ENCODE measurements at places on chromosomes 6 and 20.

DNA sequence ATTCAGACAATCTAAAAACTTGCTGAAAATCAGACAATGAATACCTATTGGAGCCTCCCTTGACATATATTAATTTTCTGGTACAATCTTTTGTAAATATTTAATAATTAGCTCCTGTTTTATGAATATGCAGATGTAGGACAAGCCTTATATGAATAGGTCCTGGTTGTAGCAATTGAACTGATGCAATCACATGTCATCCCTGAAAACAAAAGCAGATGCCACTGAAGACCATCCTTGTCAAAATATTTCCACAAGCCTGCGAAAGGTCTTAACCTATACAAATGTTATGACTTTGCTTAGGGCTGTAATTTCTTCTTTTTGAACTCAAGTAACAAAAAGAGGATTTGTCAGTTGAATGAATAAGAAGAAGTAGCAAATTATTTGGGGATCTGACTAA lies 722.1 kb downstream of the EYS start:
- DNase-seq = no peak

DNA sequence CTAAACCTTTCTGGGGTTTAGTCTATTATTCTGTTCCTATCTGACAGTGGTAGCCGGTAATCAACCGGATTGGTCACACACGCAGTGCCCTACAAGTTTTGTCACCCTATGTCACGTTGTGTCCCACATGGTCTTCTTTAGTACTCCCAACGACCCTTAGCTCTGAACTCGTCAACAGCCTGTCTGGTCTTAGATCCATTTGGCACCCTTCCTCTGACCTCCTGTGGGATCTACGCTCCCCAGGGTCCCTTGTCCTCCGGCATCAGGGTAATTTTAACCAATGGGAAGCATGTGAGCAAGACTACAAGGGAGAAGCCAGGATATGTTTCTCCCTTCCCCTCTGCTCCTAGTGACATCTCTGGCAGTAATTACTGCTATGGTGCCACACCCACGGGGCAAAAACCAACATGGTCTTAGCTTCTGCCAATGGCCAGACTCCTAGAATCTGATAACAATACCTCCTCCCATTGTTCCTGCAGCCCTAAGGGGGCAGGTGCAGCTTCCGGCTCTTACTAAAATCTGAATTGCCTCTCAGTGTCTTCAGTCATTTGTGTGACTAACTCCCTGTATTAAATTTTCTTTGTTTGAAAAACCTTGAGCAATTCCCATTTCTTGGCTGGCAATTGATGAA lies 56.6 kb downstream of the MAFB start:
- DNase-seq = no peak

DNA sequence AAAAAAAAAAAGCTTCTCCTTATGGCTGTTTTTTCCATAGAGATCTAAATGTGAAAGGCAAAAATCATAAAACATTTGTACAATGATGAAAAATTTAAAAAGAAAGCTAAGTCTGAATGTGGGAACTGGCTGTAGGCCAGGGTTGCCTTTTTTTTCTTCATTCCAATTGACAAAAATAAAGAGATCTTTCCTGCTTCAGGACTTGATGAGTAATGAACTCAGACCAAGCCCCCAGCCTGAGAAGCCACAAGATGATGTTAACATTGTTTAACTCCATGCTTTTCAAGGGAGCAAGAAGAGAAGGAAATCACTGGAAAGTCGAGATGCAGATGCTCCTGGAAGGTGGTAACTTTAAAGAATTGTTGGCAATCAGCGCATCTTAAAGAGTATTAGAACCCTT lies 41.4 kb downstream of the TRMT6 start:
- no peak for DNase-seq

- DNase-seq = no peak
These were observed 21.9 kb downstream of the CD40 start for GRCh38 chr20:46139908-46140482.

GRCh38 chr6:142507065-142507464 lies 205.3 kb downstream of the ADGRG6 start:
- no peak for DNase-seq

GRCh38 chr6:4820704-4821276 lies 44.6 kb downstream of the CDYL start:
- DNase-seq = no peak

GRCh38 chr20:54548849-54549248 lies 73.5 kb downstream of the DOK5 start:
- DNase-seq = no peak

- no peak for DNase-seq
These were observed 50.4 kb upstream of the APCDD1L start for GRCh38 chr20:58565461-58566175.

GRCh38 chr6:148776321-148777308 lies 29.8 kb downstream of the UST start:
- no peak for DNase-seq

DNA sequence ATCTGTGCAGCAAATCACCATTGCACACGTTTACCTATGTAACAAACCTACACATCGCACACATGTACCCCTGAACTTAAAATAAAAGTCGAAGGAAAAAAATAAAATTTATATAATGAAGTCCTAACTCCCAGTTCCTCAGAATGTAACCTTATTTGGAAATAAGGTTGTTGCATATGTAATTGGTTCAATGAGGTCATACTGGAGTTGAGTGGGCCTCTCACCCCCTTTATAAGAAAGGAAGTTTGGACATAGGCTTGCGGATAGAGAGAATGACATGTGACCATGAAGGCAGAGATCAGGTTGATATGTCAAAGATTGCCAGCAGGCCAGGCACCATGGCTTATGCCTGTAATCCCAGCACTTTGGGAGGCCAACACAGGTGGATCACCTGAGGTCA lies 16.1 kb upstream of the ZBTB22 start:
- DNase-seq = no peak

DNA sequence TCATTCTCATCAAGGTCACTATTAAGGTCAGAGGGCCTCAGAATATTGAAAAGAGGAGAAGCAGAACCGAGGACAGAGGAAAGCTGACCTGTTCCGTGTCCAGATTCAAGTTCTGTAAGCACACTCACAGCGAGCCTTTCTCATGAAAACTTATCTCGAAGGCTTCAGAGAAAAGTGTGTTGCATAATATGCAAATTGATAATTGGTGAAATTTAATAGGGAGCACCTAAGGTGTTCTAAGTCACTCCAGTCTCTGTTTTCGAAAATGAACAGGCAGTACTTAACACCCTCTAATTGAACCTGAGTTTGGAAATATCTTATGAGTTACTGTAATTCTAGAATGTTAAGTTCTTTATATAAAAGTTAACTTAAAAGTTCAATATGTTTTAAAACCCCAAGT lies 181.2 kb upstream of the PDE10A start:
- no peak for DNase-seq

GRCh38 chr6:113425977-113426660 lies 431.0 kb upstream of the MARCKS start:
- DNase-seq = no peak

DNA sequence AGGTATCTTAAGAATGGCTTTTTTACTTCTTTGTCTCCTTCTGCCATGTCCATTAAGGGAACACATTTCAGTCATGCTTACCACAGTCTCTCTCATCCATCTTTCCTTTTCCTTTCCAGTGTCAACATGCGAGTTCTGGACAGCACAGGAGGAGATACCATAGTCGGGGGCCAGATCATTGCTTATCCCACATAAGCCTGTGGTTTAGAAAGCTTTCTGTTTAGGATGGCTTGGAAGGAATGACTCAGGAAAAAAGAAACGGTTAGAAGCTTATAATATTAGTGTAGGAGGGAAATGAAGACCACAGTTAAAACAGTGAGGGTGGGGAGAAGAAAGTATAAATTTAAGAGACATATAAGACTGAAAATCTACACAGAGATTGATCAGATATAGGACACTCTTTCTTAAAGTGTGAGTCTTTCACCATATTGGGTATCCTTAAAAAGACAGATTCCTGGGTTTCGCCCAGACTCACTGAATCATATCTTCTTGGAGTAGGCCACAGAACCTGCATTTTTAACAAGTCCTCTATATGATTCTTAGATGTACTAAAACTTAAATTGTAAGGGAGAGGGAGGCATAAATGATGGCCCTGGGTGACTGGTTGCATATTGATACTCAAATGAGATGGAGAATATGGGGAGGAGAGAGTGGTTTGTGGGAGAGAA lies 36.1 kb downstream of the DSE start:
- no peak for DNase-seq

- DNase-seq = no peak
These were observed 105.0 kb downstream of the FIG4 start for GRCh38 chr6:109795994-109796555.

- DNase-seq = no peak
These were observed 95.6 kb downstream of the TOX2 start for GRCh38 chr20:44010162-44010704.

- DNase-seq = no peak
These were observed 5.4 kb upstream of the C20orf204 start for GRCh38 chr20:64030371-64031134.

DNA sequence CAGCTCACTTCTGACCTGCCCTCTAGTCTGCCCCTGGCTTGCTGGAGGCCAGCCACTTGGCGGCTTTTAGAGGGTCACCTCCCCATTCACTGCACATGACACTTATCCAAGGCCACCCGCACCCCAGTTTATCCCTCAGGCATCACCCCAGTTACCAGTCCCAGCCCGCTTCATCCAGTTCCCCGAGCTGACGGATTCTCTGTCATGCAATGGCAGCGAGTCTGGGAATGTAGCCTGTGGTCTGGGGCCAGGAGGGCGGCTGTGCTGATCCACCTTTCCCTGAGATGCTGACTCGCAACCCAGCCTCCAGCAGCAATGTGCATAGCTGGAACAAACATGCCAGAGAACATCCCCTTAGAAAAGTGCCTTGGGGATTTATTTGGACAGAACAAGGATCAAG lies 25.8 kb downstream of the SYNDIG1 start:
- DNase-seq = no peak

- DNase-seq = no peak
These were observed 191.4 kb downstream of the NKAIN2 start for GRCh38 chr6:123994891-123995635.

DNA sequence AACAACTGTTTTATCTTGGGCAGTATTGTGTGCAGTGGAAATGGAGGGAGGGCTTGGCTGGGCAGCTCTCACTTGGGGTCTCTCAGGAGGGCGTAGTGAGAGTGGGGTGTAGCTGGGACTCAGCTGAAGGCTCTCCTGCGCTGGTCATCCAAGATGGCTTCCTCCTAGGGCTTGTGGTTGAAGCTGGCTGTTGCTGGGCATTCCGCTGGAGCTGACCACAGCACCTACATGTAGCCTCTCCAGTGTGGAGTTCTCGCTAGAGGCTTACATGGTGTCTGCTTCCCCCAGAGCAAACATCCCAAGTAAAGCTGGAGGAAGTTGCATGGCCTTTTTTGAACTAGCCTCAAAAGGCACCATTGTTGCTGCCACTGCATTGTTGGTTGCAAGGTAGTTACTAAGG lies 344.1 kb upstream of the MARCKS start:
- DNase-seq = no peak

DNA sequence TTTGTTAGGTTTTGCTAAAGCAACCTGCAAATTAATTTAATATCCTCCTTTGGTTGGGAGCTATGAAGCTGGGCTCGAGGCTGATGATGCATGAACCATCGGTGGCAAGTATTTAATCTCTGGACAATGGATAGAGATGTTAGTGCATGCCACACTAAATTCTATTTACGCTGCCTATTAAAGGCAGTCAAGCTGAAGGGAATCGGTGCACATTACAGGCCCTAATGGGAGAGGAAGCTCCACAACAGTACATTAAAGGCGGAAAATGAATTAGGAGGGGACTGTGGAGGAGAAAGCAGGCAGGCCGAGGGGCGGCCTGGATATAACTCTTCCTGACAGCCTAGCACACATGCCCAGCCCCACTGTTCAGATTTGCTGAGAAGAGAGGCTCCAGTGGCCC lies 132.4 kb upstream of the MAFB start:
- no peak for DNase-seq

GRCh38 chr20:36098364-36098763 lies 56.2 kb upstream of the EPB41L1 start:
- no peak for DNase-seq

GRCh38 chr6:56708810-56709597 lies 66.3 kb upstream of the DST start:
- no peak for DNase-seq

DNA sequence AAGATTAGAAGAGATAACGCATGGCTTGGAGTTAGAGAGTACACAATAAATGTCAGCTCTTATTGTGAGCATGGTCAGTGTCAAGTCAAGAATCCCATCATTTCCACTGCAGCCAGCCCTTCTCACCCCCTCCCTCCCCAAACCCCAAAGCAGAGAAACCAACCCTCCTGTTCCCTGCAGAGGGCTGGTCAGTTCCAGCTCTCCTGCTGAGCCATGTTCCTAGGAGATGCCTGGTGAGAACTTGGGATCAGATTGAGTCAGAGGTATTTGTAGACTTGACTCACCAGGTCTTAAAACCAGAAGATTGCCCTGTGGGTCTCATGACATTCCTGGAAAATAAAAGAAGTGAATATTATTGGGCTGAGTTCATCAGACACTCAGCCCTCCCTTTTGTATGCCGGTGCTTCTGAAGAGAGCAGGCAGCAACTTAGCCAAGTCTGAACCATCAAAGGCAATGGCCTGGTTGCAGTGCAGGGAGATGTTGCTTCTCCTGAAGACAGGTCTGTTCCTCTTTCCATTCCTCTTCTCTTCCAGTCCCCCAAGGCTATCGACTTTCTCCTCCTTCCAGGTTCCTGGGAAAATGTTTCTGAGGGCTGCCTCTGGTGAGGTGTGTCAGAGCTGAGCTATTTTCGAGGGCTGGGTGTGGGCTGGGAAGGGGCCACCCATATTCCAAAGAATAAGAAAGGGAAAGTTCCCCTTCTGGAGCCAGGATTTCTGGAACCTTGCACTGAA lies 278.2 kb upstream of the SUPT3H start:
- no peak for DNase-seq

DNA sequence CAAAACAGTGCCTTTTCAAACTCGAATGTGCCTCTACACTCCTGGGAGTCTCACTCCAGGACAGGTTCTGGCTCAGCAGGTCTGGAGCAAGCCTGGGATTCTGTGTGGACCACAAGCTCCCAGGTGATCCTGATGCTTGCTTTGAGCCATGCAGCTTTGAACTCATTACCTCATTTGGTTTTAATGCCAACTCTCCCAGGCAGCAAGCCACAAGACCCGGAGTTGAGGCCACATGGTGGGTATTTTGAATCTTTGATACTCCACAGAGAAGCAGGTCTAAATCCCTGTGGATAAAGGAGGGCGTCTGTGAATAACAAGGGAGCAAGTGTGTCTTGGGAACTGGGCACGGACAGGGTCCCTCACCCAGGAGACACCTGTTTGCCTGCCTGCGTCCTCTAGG lies 205.4 kb upstream of the CST7 start:
- no peak for DNase-seq

- no peak for DNase-seq
These were observed 535 bp upstream of the CCDC170 start for GRCh38 chr6:151493161-151493803.

- no peak for DNase-seq
These were observed 47.3 kb upstream of the CDYL start for GRCh38 chr6:4728926-4729325.

- DNase-seq = no peak
These were observed 362.5 kb downstream of the FARS2 start for GRCh38 chr6:5623769-5624168.

- DNase-seq = no peak
These were observed 8.7 kb downstream of the APMAP start for GRCh38 chr20:24983896-24984295.

Measured in stimulated activated CD4-positive, alpha-beta T cell treated with anti-CD3 and anti-CD28 coated beads, TNF-alpha, amount 100 ng/mL, for 24 hours (primary cell).